CMK (cell line): ENCODE measurements at places on chromosomes 1 and 21.
A peak's percentile ranks its signal among the peaks of the same experiment; 100 is the strongest.

- no peak for DNase-seq
Observed at GRCh38 chr1:8076176-8076575, 50.1 kb upstream of the ERRFI1 start.

GRCh38 chr1:217953922-217954321 lies 322.8 kb downstream of the SPATA17 start:
- DNase-seq = no peak

DNA sequence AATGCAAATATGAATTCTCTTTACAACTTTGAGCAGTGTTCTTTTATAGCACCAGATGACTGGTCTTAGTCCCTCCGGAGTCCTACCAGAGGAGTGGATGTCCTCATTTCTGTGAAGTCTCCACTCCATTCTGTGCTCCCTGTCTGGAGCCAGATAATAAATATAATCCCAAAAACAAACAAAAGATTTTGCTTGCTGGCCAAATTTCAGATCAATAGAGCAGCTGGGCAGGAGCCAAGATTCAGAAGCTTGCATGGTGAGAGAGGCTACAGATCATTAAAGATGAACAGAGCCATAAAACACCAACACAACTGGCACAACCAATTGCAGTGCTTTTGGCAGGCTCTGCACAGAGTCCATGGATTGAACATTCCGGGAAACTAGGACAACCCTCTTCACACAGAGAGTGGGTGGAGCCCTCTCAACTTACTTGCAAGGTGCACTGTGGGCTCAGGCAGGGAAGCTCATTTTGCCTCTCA lies 231.5 kb upstream of the SNX7 start:
- DNase-seq = no peak

- peak; percentile 12 for DNase-seq
Observed at GRCh38 chr21:36705679-36706481, 7.0 kb downstream of the SIM2 start.

- DNase-seq = no peak
Observed at GRCh38 chr1:154714638-154715037, 106.7 kb upstream of the ADAR start.

GRCh38 chr21:41648591-41649031 lies 118.2 kb downstream of the RIPK4 start:
- no peak for DNase-seq

DNA sequence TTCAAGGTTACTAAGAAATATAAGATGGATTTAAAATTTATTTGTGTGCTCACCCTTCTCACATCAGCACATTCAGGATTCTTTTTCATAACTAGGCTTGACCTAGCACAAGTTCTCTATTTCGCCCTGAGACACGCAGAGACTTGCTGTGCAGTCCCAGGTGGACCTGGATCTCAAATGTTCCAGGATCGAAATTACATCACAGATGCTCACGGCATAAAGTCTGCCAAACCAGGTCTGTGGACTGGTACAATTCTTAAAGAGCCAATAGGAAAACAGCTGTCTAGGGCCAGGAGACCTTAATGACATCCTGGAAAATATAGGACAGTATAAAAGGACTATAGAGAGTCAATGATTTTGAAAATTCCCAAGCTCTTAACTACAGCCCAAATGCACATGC lies 2.2 kb downstream of the PGBD5 start:
- no peak for DNase-seq

DNA sequence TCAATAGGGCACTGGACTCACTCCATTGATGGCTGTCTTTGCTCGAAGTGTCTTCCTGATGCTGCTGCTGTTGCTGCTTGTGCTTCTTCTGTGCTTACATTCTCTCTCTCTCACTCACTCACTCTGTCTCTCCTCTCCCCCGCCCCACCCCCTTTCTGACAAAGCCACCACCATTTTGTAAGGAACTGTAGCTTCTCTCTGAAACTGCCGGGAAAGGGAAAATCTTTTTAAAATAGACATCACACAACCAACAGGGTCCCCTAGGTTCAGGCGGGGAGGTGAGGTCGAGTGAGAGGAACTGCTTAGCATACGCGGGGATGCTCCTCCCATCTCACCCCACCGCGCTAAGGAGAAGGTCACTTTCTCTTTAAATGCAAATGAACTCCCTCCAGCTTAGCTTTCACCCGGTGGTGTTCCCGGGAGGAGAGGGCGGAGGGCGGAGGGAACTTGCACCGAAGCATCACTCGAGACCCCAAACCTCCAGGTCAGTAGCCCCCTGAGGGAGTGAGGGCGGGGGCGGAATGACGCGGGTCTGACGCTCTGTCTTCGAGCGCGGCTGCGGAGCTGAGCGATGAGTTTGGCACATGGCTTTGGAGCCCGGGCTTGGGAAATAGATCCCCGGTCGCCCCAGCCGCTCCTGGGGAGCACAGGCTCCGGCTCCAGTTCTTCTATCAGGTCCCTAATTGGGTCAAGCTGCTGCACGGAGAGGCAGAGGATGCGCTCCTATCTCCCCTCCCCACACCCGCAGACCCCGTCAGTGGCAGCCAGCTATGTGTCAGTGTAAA lies at the start of gene CCDC28B:
CCDC28B (plus strand) TSS at position 370 of the 785 bp plus-strand sequence. CDS start 1,341 bp downstream, outside the sequence.
- DNase-seq = no peak

- DNase-seq = no peak
Observed at GRCh38 chr1:1270813-1271212, 2.8 kb downstream of the UBE2J2 start.

DNA sequence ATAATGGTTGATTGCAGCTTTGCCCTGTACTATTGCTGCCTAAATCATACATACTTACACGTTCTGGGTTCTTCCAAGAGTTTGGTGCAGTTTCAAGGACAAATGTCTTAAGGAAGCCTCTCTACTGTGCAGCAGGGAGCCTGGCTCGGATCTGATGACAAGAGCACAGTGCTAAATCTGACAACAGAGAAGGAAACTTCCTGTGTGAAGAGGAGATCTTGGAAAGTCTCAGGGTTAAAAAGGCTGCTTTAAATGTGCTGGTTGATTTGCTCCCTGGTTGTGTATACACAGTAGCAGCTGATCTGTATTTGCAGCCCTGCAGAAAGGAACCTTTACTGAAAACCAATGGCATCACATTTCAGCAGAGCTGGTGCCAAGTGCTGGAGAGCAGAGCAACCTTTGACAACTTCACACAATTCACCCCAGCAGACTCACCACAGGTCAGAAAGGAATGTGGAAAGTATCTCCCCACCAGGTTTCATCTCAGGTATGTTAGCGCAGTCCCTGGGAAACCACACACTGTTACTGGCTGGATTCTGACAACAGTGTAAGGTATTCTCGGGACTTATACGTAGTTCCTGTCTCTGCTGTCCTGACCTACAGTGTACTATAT lies 355.0 kb upstream of the ESRRG start:
- no peak for DNase-seq

- DNase-seq = peak; percentile 77
Observed at GRCh38 chr1:209755926-209756614, at the start of gene TRAF3IP3. Gene TRAF3IP3 (plus strand): TSS chr1:209756053. CDS start chr1:209760040, 3,987 bp downstream.

GRCh38 chr21:17709266-17709611 lies 96.5 kb upstream of the BTG3 start:
- no peak for DNase-seq

DNA sequence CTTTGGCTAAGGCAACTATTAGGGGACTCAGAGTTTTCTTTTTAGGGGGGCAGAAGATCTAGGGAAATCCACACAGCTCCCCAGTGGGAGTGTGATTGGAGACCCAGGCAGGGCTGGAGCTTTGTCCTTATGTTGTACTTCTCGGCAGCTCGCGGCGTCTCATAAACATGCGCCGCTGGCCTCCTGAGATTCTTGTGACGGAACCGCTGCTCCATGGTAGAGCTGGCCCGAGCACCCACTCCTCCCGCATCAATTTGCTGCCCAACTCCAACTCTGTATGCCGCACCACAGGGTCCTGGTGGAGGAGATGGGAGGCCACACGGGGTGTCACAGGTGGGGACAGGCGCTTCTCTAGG lies 143.9 kb downstream of the GALNT2 start:
- no peak for DNase-seq

- DNase-seq = no peak
Observed at GRCh38 chr1:61186753-61187152, 104.4 kb downstream of the NFIA start.

GRCh38 chr21:40714536-40714935 lies 132.4 kb downstream of the DSCAM start:
- DNase-seq = no peak

DNA sequence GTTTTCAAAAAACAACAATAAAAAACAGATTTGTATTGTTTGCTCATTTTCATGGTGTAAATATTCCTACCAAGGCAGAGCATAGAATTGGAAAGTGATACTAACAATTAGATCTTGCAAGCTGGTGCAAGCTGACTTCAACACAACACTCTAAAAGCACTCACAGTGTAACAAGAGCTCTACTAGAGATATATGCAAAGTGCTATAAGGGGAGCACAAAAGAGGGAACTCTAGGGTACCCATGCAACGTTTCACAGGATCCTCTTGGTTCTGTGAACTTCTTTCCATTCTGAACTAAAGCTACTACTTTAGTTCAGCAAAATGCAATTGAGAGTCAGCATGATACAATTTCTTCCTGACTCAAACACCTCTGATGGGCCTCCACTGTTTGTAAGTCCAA lies 78.3 kb downstream of the ATP1B1 start:
- DNase-seq = no peak

DNA sequence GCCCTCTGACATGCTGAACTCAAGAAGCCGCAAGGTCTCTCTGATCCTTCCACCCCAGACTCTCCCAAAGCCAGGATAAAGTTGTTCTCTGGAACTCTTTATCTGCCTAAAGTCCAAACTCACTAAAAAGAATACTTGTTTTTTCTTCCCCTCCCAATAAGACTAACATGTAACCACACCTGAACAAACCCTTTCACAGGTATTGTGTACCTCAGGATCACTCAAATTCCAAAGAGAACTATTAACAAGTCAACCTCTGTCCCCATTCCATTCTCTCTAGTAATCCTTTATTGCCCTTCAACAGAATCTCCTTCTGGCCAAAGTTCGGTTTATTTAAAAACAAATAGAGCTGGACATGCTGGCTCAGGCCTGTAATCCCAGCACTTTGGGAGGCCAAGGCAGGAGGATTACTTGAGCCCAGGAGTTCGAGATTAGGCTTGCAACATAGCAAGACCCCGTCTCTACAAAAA lies 4.1 kb upstream of the TOE1 start:
- DNase-seq = no peak

DNA sequence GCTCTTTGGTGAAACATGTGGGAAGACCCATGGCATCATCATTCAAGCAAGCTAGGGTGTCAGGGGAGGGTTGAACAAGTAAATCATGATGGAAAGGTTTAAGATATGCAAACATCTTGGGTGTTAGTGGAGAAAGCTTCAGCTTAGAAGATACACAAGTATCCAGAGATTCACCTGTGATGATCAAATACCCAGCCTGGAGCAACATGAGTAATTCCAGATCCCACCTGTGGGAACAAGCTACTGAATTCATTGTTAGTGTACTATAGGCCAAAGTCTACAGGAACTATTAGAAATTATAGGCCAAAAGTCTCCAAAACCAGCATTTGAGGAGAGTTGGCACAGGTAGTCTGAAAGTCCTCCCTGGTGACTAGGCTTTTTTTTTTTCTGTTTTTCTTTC lies 499.9 kb downstream of the NUF2 start:
- no peak for DNase-seq

DNA sequence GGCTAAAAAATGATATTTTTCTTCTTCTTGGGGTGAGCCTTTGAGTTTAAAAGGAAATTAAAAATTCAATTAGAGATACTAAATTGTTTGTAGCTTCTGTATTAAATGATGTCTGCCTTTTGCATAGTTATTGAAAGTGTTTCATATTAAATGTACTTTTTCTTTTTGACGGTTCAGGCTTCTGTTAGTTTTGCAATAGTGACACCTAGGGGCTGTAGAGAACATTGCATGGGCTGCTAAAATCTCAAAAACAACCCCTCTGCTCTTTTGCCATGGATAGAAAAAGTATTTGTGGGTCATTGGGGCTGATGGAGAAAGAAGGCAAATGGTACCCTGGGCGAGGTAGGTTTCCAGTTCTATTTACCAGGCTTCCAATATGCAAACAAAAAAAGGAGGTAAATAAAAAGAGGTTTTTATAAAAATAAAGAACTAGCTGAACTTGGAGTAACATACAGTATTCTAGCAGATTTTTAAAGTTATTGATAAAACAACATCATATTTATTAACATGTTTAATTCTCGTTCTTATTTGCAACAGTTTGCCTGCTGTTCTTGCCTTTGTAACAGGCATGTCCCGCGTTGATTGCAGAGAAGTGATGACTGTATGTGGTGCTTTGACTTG lies 115.4 kb upstream of the HOOK1 start:
- peak; percentile 8 for DNase-seq

- DNase-seq = no peak
Observed at GRCh38 chr1:175865041-175865766, 121.8 kb upstream of the TNR start.

DNA sequence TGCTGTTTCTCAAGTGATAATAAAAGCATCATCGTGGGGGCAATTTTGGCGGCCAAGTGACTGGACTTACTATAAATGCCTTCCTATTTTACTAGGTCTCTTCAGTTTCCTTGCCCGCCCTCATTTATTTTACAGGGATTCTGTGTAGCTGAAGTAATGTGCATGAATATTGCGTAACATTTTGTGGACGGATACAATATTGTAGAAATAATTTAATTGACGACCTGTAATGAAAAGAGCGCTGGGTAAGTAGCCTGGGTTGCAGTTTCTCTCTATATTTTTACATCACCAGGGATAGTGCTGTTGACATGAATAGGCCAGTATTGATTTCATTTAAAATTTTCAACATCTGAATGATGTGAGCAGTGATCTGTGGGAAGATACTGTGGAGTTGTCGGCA lies 28.1 kb upstream of the LMO4 start:
- DNase-seq = no peak

GRCh38 chr1:44632598-44632997 lies 41.7 kb downstream of the TMEM53 start:
- no peak for DNase-seq

- DNase-seq = no peak
Observed at GRCh38 chr1:26792924-26793323, 5.2 kb downstream of the PIGV start.

GRCh38 chr1:37595440-37596181 lies at the start of gene GNL2:
Gene GNL2 (minus strand): TSS chr1:37595937. CDS start chr1:37595822, 115 bp downstream.
- DNase-seq = peak; percentile 90

- DNase-seq = no peak
Observed at GRCh38 chr1:52502789-52503188, 50.1 kb downstream of the TUT4 start.

DNA sequence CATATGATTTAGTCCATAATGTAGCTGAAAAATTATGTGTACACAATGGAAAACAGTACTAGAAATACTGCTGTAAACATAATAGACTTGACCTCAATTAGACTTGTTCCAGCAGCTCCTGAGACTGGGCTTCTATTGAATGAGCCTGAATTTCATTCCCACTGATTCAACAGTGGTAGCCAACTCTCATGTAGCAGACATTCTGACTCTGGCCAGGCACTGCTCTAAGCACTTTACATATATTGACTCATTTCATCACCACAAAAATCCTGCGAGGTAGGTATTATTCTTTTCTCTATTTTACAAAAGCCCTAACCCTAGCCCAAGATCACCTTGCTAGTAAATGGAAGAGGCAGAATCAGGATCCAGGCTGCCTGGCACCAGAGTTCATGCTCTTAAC lies 12.8 kb upstream of the CTSS start:
- no peak for DNase-seq

GRCh38 chr1:9282696-9282955 lies 10.1 kb upstream of the SPSB1 start:
- DNase-seq = no peak
